Head of caudate nucleus (tissue), 42 donors: ENCODE measurements at places on chromosomes 3 and 15.

DNA sequence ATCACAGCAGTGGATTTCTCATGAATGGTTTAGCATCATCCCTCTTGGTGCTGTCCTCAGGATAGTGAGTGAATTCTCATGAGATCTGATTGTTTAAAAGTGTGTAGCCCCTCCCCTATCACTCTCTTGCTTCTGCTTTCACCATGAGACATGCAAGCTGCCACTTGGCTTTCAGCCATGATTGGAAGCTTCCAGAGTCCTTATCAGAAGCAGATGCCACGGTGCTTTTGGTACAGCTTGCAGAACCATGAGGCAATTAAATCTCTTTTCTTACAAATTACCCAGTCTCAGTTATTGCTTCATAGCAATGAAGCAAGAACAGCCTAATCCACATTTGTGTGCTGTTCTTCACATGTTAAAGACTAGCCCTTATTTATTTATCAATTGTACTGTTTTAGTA, 495.2 kb upstream of the EPHA6 start:
- DNase-seq = no peak

GRCh38 chr3:180631317-180631716, 29.4 kb downstream of the TTC14 start:
- DNase-seq = no peak

GRCh38 chr3:31755926-31756658, 223.4 kb downstream of the STT3B start:
- no peak for DNase-seq

GRCh38 chr3:183287301-183287971, 34.4 kb downstream of the B3GNT5 start:
- DNase-seq = no peak

DNA sequence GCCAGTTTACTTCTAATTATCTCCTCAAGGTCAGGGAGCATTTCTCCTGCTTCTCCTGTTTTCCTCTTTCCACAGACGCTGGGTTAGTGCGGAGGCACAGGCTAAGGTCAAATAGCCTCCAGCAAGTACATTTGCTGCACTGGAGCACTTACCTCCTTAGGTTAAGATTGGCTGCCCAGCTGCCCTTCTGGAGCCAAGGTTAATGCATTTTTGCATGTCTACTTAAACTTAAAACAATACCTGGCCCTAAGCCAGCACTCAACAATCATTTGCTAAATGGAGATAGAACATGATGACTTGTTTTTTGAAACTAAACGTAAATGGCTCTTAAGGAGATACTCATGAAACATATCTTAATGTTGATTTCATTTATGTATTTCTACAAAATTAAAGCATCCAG, 83.5 kb downstream of the SSR3 start:
- DNase-seq = no peak

DNA sequence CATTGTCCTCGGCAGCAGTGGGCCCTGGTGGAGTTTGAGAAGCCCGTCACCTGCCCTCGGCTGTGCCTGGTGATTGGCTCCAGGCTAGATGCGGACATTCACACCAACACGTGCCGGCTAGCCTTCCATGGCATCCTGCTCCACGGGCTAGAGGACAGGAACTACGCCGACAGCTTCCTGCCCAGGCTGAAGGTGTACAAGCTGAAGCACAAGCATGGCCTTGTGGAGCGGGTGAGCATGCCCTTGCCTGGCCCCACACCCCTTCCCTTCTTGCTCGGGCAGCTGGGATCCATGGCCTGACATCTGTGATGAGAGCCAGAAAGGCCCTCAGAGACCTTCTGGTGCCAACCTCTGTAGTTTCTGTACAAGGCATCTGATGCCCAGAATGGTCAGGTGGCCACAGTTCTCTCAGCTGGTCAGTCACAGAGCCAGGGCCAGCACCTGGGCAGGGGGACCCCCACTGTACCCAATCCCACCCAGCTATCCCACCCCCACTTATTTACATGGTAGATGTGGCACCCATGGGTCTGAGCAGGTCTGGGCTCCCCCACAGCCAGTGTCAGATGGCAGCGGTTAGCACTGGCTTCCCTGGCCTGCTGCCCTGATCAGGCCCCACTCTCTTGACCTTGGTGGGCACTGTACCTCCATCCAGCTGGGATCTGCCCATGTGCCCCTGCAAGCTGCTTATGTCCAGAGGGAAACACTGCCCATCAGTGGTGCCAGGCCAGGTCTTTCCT, 124.9 kb downstream of the DNAJB8 start:
- no peak for DNase-seq

DNA sequence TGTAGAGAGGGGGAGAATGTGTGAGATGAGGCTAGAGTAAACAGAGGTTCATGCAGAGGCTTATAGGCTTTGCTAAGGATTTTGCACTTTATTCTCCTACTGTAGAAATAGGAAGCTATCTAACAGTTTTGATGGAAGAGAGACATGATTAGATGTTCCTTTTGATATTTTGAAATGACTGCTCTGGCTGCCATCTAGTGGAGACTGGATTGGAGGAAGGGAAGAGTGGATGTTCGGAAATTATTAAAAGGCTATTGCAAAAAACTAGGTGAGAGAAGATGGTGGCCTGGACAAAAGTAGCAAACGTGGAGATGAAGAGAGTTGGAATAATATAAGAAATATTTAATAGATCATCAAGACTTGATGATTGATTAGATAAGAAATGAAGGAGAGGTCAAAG, 42.2 kb downstream of the SYN2 start:
- peak; percentile 10 for DNase-seq

DNA sequence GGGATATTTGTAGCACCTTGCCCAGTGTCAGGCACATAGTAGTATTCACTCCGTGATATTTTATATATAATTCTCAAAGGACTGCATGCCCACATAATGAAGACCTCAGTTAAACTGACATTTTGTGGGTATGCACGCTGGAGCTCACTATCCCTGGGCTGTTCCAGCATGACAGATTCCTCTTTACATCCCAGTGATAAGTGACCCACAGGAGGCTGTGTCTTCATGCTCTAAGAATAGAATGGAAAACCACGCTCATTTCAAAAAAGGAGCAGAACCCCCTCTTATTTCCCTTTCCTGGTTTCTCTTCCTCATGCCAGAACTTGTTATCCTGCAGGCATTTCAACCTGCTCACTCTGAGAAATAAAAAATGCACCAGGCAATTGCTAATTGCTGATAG, 717.5 kb downstream of the AGBL1 start:
- no peak for DNase-seq

- no peak for DNase-seq
These were observed 193.2 kb upstream of the TPRG1 start for GRCh38 chr3:188978421-188979171.

DNA sequence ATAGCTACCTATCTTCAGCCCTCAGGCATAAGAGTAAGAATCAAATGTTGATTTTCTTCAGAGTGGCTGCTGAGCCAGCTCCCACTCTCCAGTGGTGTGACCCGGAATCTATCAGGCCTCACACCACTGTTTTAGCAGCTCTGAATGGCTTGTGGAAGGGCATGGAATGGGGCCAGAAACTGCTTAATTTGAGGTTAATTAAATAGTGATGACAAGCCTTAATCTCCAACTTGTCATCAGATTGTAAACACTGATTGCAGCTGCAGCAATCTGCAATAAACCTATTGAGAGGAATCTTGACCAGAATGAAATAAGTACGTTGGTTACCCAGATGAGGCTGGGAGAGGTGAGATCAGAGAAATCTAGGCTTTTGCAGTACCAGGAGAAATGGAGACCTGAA, 317.4 kb downstream of the FHIT start:
- no peak for DNase-seq

DNA sequence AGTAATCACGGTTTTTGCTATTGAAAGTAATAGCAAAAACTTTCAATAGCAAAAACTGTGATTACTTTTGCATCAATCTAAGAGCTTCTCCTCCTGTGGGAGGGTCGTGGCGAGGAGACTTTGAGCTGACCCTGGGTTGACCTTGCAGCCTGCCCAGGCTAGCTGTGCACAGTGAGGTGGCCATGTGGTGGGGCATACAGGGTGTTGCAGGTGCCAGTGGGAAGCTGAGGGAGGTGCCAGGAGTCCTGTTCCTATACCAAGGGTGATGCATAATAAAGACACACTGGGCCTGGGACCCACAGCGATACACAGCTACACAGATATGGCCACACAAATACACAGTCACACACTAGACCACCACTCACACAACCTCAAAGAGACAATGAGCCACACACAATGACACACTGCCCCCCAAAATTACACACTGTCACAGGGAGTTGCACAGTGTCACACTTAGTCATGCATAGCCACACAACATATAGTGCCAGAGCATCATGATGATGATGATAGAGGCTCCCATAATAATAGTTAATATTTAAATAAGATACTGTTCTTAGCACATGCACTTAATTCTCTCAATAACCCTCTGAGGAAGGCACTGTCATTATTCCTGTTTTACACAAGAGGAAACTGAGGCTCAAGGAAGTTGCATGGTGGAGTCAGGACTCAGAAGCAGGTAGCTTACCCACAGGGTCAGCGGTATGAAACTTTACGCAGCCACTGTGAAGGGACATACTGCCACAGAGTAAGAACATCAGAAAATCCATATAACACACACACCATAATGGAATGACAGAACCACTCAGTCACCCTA, 6.3 kb downstream of the PLCD1 start:
- DNase-seq = no peak

DNA sequence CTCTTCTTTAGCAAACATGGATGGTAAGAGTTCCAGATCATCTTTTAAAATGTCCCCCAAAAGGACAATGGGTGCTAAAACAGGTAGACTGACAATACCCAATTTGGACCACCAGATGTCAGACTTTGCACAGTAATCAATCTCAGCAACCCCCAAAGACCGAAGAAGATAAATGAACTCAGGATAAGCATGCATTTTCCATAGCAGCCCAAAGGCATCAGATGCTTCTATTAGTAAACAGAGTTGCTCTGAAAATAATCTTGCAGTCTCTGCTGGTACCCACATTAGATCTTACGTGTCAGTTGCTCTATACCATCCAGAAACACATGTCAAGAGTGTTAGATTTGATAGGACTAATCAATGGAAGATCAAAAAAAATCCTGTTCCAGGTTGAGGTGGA, 20.6 kb downstream of the MYH15 start:
- no peak for DNase-seq

GRCh38 chr15:100311833-100312476, 29.8 kb downstream of the ADAMTS17 start:
- no peak for DNase-seq

- DNase-seq = peak; percentile 46
These were observed at the start of gene MEGF11 for GRCh38 chr15:66253418-66254088. Gene MEGF11, minus strand, starts transcription at chr15:66253750. Its CDS starts 125,347 bp downstream, at chr15:66128403.

DNA sequence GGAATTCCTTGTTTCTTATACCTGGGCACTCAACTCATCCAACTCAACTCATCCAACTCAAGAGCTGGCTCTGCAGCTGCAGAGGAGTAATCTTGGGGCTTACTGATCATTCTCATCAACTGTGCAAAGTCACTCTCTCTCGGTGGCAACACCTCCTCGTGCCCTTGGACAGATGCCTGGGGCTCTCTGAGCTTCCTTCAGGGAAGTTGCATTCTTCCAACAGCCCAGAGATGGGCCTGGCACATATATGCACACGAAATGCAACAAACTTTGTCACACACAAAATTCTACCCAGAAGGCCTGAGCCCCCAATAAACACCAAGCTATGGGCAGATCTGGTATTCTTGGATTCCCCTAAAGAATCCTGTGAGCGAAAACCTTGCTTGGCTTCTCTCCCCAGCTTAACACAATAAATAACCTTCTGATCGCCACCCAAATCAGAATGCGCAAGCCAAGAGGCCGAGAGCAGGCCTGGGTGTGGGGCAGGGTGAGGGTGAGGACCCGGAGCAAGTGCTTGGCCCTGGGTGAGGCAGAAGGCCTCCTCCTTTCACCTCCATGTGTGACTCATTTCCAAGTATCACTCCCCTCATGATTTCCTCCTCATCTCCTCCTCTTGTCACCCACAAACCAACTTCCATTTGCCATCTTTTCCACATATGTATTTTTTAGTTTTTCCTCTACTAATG, 15.4 kb downstream of the TGM5 start:
- no peak for DNase-seq

- DNase-seq = no peak
These were observed 70.0 kb downstream of the MITF start for GRCh38 chr3:69809076-69809835.
